ENCODE measurements at places on chromosomes 3 and 15.

DNA sequence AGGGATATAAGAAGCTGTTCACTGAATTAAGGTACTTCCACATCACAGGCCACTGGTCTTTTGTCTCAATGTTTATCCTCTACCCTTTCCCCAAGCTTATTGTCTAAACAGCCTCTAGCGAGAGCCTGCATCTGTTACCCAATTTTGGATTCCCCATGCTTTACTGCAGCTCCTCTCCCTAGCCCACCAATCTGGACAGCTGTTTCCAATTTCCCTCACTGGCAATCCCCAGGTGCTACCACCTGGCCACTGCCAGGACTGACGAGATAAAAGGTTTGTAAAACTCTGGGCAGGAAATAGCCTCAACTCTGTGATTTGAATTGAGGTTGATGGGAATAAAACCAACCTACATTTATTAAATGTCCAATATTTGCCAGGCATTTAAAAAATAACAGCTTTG, 58.0 kb upstream of the TEX9 start:
- DNase-seq, result no peak

- no peak for DNase-seq
Observed at GRCh38 chr3:184290331-184290730, 8.7 kb upstream of the PSMD2 start.

DNA sequence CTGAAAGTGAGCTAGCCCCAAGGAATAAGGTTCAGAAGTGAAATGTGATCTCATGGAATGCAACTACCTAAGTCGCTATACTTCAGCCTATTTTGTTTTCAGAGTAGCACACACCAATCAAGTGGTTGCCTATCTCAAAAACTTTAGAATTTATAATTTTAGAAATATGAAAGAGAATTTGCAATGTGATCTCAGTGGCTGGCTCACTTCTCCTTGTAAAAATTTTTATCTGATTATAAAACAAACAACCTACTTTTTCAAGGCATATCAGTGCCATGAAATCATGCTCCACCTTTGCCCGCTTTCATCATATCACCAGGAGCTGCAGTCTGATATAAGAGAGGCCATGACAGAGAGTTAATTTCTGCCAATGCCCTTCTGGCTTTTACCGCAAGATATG, 47.3 kb downstream of the CLDN11 start:
- no peak for DNase-seq

DNA sequence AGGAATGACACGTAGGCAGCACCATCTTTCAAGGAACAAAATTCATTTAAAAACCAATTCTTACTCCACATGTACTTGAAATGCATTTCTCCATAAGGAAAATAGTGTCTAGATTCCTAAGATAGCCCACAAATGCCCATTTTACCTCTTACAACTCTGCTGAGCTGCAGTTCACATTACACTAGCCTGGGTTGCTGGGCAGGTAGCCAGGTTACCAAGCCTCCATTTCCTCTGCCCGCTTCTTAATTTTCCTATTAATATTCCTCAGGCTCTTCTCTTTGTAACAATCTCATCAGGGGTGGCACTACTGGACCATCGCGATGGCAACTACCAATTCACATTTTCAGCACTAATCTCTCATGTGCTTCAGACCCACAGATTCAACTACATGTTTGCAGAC, 10.8 kb downstream of the ATP13A3 start:
- no peak for DNase-seq
